ENCODE measurements at places on chromosomes 3 and 15.

DNA sequence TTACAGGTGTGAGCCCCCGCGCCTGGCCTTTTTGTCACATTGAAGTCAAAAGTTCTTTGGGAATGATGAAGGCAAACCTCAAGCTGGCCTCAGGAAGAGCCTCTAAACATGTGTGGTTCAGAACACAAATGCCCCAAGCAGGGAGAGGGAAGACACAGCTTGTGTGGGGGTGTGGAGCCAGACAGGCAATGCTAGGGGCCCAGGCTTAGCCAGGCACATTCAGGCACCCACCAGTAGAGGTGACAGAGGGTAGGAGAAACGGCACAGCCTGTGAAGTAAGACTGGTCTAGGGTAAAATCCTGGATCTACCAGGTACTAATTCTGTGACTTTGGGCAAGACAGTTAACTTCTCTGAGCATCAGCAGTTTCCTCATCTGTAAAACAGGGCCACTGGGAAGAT lies 3.5 kb downstream of the HDC start:
- no peak for DNase-seq

DNA sequence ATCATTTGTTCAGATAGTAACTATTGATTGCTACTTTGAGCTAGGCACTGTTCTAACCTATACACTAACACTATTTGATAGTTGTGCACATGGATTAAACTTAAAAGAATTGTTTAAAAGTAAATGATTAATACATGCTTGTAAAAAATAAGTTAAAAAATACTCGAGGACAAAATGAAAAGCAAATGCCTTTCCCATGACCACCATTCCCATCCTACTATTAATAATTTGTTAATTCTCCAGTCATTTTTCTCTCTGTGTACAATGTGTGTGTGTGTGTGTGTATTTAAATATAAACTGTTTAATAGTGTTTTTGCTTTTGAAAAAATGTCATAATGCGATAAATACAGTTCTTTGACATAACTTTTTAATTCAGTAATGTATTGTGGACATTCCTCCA lies 78.7 kb upstream of the KCNMB2 start:
- no peak for DNase-seq

DNA sequence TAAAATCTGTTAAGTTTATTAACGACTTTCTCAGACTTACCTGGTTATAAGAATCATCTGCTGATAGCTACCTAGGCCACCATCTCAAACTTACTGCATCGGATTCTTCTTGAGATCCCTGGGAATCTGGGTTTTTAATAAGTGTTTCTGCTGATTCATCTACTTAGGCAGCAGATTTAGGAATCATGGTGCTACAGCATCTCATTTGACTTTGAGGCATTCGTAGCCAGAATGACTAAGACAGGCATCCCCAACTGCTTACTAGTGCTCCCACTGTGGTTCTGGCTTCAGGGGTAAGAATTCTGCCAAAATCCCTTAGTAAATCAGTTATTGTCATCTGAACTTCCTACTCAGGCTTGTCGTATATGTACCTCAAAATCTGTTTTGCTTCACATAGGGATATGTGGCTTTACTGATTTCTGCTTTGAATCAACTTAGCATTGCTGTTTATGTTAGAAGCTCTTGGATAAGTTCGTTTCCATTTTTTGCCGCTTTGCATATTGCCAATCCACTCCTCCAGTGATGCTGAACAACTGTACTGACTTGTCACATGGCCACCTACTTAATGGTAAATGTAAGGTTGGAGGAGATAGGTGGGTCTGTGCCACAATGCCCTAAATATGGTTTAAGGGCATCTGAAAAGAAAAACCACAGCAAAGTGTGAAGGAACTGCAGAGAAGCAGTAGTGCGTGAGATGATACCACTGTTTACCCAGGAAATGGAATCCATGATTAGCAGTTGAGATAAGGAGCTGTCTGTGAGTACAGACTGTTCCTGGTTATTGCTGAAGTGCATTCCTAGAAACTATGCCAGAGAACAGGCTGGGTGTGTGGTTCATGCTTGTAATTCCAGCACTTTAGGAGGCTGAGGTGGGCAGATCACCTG lies 60.3 kb downstream of the MAP6D1 start:
- peak; percentile 32 for DNase-seq

- no peak for DNase-seq
These were observed 84.3 kb downstream of the SHQ1 start for GRCh38 chr3:72763751-72764440.

- no peak for DNase-seq
These were observed 19.4 kb downstream of the RBP1 start for GRCh38 chr3:139519998-139520737.

- no peak for DNase-seq
These were observed 32.8 kb downstream of the XXYLT1 start for GRCh38 chr3:195238081-195238571.

DNA sequence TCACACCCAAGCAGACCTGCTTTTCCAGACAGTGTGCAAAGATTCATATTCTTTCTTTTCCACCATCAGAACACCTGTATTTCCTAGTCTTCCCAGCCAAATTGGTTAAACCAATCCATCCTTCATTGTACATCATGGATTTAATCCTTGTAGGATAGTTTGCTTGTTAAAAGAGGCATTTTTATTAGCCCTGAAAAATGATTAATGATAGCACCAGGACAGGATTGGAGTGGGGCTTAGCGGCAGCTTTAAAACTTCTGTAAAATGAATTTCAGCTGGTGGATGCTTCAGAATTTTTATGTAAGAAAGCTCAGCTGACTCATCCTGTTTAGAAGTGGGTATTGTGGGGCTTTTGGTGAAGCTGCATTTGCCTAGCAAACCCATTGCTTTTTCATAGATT lies 36.1 kb upstream of the ARHGEF26 start:
- no peak for DNase-seq

- DNase-seq = no peak
These were observed 75.0 kb upstream of the ATP2B2 start for GRCh38 chr3:10580426-10580825.

DNA sequence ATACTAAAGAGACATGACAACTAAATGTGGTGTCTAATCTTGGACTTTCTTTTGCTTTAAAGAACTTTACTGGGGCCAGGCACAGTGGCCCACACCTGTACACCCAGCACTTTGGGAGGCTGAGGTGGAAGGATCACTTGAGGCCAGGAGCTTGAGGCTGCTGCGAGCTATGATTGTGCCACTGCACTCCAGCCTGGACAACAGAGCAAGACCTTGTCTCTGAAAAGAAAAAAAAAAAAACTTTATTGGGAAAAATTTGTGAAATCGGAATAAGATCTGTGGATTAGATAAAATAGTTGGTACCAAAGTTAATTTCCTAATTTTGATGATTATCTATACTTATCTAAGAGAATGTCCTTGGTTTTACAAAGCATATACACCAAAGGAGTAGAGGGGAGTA lies 34.4 kb upstream of the USP3 start:
- no peak for DNase-seq

DNA sequence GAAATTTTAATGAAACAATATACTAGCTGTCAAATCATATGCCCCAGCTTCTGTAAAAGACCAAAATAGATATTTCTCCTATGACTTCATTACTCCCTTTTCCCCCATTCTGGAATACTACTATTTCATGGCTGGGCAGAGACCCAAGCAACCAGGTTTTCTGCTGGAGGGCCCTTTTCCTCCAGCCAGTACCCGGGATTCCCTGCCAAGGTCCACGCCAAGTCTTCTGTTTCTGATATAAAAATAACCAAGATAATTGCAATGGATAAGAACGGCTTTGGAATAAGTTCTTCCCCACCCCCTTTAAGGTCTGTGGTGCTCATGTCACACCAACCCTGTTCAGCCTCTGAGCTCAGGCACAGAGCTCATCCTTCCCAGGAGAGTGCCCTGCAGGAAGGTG lies 17.2 kb upstream of the NMNAT3 start:
- DNase-seq = no peak

DNA sequence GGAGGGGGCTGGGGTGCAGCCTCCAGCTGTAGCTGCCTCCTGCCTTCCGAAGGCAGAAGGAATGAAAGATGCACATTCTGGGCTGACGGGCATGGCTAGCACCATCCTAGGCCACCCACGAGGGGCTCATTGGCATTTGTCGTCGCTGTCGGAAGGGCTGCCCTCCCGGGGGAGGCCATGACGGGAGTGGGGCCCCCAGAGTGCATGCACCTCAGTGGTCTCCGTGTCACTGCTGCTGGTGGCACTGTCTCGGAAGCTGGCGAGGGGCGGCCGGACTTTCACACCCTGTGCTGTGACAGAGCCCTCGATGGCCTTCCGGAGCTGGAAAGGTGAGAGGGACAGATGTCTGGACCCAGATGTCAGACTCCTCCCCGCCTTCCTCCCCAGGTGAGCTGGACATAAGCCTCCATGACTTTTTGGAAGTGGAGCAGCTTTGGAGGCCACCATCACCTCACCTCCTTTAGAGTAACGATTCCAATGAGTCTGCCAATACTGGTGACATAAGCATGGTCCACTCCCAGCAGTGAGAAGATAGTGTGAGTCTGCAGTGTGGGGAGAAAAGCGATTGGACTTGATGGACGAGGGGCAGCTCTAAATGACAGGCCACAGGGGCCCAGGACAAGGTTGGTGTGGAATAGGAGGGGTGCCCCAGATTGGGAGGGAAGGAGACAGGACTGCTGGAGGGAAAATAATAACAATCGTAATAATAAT lies 9.2 kb downstream of the FAM131A start:
- DNase-seq = no peak

DNA sequence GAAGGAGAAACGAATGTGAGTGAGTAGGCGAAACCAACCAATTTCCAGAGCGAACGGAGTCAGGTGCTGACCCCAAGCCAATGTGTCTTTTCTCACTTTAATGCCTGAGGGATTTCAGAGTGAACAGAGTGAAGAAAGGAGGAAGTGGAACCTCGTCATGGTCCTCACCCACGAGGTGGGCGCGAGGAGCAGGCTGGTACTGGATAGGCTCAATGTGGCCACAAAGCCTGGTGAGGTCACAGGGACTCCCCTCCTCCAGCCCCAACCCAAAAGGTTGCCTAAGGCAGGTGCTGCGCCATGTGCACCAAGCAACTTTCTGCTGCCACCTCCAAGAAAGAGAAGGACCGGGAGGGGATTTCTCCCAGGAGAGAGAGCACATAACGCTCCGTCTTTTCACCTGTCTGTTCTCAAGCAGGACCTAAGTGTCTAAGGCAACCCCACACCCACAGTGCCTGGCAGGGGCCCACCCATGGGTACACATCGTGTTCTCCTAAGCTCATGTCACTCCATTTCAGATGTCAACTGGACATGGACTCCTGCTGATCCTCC lies 3.8 kb downstream of the NRROS start:
- DNase-seq = no peak

GRCh38 chr3:143185401-143185800 lies 65.8 kb downstream of the CHST2 start:
- no peak for DNase-seq

GRCh38 chr15:72521682-72522081 lies 47.6 kb downstream of the ARIH1 start:
- DNase-seq = no peak

- DNase-seq = no peak
These were observed 53.8 kb upstream of the SEC22A start for GRCh38 chr3:123147754-123148535.

GRCh38 chr3:197591816-197592215 lies 36.0 kb upstream of the BDH1 start:
- DNase-seq = no peak

- peak; percentile 6 for DNase-seq
These were observed 92.6 kb upstream of the ZBTB20 start for GRCh38 chr3:115239717-115240116.

DNA sequence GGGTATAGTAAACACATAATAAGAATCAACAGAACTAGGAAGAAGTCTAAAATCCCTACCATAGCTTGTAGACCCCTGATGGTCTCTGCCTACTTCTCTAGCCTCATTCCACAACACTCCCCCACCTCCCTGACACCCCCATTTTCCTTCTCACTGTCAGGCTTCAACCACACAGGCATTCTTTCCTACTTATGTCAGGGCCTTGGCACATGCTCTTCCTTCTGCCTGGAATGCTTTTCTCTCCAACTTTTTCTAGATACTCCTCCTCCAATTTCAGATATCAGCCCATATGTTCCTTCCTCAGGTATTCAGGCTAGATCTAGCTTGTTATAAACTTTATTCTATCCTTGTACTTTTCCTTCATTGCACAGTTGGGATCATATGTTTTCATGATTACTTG lies 106.0 kb upstream of the MRPL3 start:
- no peak for DNase-seq

GRCh38 chr3:114294940-114295480 lies 1.2 kb downstream of the TIGIT start:
- DNase-seq = no peak

DNA sequence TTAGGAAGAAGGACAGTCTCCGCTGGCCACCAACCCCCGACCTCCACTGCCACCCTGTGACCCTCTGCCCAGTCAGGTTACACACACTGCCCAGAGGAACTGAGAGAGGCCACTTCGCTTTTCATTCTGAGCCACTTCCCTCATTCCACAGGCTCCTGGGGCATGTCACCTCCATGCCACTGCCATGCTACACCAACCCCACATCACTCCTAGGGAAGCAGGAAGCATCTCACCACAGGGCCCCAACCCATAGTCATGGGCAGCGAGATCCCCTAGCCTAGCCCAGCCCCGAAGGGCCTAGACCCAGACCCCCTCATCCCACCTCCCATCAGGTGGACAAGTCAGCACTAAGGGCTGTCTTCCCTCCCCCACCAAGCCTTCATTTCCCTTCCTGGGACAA lies 1.4 kb downstream of the PLCB2 start:
- DNase-seq = no peak

- no peak for DNase-seq
These were observed 569.8 kb downstream of the VGLL3 start for GRCh38 chr3:86420990-86421739.

DNA sequence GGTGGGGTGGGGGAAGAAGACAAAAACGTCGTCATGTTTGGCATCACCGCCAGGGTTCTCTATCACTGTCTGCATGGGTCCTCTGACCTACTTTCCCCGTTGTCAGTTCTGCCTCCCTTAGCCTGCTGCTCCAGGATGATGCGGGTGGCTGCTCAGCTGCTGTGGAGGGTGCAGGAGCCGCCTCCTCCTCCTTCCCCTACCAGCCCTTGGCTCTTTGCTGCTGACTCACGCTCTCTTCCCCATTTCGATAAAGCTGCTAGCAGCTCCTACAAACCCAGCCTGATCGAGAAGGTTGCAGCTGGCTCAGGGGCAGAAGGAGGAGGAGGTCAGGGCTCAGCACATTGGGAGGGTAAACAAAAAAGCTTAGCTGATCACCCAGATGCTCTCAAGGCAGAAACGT lies 49.5 kb upstream of the SEC13 start:
- peak; percentile 42 for DNase-seq

DNA sequence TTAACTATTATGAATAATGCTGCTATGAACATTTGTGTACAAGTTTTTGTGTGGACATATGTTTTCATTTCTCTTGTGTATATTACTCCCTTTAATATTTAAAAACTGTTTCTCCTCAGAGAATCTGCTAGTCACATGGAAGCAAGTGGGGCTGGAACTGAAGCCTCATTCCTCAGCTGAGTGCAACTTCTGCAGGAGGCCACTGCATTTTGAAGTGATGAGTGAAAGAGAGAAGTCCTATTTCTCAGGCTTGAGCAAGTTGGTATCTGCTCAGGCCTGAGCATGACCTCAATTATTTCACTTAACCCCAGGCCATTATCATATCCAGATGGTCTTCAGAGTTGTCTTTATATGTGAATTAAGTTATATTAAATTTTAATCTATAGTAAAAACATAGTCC lies 11.5 kb downstream of the TLR9 start:
- no peak for DNase-seq

Data from anterior cingulate cortex (tissue), 58 donors.